ENCODE measurements at places on chromosomes 2 and 18.

GRCh38 chr18:55833543-55833942 is 245.6 kb upstream of the TCF4 start:
- DNase-seq, result no peak

DNA sequence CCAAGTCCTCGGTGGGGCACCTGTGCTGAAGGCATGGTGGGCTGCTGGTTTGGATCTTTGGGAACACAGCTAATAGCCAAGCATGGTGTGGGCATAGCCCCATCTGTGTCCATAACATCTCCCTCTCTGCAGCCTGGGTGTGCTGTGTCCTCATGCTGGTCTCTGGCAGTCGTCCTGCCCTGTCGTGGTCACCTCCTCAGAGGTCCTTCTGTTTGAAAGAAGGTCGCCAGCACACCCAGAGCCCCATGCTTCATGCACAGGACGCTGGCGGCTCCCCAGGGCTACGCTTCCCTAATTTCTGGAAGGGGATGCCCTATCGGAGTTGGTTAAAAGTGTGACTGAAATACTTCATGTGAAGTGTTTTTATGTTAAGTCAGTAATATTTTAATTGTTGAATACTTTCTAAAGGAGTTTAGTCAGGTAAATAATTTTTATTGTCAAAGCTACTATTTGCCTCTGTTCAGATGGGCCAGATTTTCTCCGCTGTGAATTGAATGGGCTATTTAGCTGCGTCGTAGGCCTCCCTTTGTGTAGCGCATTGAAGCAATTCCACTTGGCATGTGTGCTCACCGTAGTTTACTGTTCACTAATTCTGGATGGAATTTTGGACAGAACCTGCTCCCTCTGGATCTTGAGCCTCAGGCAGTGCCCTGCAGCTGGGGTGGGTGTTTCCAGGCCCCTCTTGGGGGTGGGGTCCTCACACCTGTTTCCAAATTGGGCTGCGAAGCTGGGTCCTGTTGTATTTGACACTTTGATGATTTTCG is 81.9 kb downstream of the WDSUB1 start:
- DNase-seq, result peak; percentile 53

- DNase-seq, result no peak
These were observed 194.5 kb downstream of the DNER start for GRCh38 chr2:229519655-229520430.

DNA sequence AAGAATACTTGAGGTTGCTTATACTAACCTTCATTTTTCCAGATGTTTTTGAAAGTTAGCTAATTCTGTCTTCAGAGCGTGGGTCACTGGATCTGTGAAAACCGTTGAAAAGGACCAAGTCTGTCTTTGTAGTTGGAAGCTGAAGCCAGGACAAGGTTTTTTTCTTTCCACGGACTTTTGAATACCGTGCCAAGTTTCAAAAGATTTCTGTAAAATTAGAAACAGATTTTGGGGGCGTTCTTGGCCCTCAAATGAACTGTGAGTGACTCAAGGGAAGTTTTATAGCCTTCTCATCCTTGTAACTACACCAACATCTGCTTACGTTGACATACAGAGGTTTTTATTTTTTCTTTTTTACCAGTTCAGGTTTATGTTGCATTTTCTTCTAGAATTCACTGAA is at the start of gene FAP:
TSS of gene FAP (minus strand) at position 152 of the 400 bp plus-strand sequence. CDS start at position 34, 118 bp downstream.
- DNase-seq, result peak; percentile 70

GRCh38 chr18:45839414-45840395 is 14.2 kb downstream of the SIGLEC15 start:
- DNase-seq, result no peak

DNA sequence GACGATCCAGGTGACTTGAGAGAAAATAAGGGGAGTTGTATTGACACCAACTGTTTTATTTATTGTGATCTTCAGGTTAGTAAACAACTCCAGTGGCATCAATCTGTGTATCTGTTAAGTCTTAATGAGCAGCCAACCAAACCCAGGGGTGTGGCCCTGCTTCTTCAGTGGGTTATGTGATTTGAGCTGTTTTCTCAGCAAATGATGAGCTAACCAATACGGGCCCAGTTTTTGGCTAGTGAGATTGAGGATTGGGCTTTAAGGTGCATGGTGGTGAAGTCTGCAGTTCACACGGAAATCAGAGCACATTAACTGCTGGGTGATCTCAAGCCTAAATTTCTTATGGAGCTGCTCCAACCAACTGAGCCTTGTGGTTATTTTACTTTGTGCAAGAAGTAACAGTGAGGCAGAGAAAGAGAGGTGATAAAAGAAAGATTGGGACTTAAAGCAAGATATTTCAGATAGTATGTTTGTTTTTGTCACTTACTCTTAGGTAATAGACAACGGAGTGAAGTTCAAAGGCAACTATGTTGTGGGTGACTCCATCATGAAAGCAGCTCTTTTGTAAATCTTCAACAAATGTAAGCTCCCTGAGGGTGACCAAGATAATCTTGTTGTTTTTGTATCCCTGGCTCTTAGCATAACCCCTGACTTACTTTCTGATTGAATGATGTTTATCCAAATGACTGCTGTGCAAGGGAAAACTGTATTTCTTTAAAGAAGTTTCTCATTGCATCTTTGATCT is 2.4 kb downstream of the MTCL1 start:
- no peak for DNase-seq

DNA sequence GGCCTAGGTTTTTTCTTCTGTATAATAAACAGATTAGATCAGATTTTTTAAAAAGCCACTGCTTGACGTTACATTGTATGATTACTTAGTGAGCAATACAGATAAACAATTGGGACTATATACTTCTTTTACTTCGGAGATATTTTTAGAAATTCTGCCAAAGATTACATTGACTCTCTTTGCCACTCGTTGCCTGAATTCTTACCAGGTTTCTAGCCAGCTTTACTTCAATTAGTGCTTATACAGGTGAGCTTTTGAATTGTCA is 156.6 kb downstream of the HAUS1 start:
- DNase-seq, result no peak

DNA sequence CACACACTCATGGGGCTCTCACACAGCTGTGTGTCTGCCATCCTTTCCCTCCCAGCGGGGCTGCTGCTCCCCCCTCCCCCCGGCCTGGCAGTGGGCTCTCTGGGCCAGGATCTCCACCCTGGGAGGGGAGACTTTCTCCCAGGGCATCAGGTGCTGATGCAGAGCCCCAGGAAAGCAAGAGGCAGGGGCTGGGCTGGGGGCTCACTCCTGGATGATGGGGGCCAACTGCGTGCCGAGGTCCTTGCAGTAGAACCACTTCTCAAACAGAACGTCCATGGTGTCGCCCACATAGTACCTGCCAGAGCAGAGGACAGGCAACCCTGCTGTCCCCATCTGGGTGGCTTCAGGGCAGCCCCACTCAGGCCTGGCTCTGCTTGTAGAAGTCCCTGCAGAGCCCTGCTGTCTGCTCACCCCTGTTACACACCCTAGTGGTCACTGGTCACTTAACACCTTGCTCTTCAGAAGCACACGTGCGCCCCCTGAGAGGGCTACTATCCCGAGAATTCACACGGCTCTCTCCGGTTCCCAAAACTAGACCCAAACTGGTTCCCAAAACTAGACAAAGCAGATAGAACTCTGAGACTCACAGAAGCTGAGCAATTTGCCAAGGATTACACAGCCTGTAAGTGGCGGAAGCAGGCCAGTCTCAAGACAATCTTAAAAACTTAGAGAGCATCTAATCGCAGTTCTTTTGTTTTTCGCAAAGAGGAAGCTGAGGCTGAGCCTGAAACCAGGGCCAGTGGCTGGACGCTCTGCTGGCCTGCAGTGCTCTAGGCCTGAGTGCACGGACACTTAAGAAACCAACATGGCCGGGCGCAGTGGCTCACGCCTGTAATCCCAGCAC is 6.6 kb upstream of the OXER1 start:
- DNase-seq, result no peak

DNA sequence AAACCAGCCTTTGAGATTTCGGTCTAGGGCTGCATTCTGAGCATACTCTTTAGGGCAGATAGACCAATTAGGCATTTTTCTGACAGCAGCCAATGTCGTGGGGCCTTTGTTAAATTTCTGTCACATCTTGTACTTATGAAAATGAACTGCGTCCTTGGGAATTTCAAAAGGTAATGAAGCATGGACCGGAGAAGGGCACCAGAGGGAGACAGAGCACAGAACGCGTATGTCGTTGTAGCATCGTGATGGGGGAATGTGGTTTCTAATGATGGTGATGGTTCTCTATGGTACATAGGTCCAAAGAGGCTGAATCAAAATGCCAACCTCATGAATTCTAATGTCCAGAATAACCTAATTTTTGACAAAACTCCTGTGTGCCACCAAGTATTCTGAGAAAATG is 483.9 kb upstream of the CRIM1 start:
- DNase-seq, result no peak

DNA sequence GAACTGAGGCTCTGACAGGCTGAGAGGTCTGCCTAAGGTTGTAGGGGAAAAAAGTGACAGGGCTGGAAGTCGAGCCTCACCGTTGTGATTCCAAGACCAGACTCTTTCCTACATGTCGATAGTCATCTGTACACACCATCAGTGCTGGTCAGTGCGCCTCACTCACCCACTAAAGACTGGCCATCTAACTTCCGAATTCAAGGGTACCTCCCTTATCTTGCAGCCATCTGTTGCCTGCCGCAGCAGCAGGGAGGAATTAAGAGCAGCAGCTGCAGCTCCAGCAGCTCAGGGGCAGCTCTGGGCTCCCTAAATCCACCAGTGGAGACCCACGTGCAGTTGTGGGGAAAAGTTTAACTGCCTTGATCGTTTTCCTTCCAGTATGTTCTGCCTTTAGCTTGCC is 32.6 kb upstream of the GPR39 start:
- DNase-seq, result no peak
